ENCODE measurements at places on chromosomes 12 and 14.

DNA sequence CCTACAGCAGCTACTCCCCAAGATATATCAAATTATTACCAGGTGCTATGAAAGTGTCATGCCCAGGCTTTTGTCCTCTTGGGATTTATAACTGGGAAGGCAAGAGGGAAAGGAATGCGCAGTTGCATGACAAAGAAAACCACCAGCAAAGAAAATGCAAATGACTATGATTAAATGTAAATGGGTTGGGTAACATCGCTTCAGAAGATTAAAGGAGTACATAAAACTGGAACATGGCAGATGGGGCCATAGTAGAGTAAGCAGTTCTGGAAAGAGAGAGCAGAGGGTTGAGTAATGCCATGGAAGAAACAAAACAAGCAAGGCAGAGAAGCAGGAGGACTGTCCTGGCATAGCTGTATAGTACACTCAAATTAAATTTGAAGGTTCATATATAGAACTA is 493.1 kb downstream of the NOVA1 start:
- no peak for DNase-seq

DNA sequence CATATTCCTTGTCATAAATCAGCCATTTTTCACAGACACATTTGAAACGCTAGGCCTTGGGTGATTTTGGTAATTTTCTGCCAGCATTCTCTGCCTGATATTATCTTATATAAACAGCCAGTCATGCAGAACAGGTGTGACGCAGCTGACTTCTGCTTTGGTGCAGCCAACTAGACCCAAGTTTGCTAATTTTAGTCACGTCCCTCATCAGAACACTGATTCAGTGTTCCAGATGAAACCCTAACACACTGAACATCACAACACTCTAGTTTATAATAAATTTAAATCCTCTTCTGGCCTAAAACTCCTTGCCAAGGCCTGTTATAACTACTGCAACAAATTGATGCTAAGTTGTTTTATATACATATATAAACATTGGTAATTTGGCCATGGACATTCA is 386.1 kb downstream of the SEC23A start:
- no peak for DNase-seq

- no peak for DNase-seq
These were observed 2.3 kb downstream of the WNT10B start for GRCh38 chr12:48969160-48969771.

GRCh38 chr14:52029881-52030280 is 39.0 kb downstream of the NID2 start:
- no peak for DNase-seq

DNA sequence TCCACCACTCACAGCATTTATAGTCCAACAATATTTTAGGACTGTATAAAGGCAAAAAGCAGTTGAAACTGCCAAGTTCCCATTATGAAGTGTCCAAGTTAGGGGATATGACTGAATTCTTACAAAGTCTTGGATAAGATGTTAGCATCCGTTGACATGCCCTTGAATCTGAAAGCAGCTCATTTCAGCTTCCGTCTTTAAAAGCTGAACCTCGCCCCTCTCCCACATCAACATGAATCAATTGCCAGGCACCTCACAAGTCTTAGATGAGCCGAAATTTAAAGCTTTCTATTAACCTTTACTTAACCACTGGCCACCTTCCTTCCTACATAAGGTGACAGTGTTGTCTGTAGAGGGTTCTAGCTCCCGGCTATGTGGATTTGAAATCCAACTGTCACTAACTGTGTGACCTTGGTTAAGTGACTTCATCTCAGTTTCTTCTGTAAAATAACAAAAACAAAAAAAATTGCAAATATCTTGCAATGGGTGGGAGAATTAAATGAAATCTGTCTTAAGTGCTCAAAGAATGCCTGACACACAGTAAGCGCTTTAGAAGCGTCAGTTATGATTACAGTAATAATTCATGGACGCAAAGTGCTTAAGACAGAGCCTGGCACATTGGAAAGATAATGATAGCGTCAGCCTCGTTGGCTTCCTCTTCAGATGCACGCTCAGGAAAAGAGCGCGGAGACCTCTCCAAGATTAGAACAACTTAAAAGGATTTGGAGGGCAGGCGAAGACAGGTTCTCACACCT is 1.2 kb downstream of the PPP1CC start:
- DNase-seq, result no peak

DNA sequence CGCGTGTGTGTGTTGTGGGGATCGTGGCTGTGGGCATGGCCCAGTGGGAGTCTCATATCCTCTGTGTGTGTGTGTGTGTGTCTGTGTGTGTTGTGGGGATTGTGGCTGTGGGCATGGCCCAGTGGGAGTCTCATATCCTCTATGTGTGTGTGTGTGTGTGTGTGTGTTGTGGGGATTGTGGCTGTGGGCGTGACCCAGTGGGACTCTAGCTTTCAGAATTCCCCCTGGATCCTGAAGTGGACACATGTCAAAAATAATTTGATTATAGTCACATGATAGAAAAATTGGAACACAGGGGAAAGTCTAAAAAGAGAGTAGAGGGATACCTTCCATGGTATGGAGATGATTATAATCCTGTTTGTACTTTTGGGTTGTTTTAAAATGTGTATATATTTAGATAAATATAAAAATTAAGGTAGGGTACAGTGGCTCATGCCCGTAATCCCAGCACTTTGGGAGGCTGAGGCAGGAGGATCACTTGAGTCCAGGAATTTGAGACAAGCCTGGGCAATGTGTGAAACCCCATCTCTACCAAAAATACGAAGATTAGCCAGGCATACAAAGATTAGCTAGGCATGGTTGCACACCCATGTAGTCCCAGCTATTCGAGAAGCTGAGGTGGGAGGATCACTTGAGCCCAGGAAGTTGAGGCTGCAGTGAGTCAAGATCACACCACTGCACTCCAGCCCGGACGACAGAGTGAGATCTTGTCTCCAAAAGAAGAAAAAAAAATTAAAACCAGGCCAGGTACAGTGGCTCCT is 11.0 kb downstream of the PAPLN start:
- DNase-seq, result no peak

DNA sequence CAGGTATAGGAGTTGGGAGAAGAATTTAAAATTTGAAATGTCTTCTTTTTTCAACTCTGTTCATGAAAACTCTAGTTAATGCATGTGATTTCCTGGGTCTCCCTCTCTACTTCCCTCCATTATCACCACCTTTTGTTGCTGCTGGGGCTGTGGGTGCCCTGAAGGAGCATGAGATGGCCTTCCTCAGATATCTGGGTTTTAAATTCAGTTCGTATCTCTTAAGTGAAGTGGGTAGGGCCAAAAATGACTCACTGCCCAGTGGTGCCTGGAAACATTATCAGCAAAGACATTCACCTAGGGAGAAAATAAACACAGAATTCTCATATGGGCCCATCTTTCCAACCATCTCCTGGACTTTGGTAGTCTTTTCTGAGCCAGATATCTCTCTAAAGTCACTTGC is 234.9 kb upstream of the PLEKHG7 start:
- no peak for DNase-seq
